ENCODE measurements at places on chromosomes 5 and 9.

DNA sequence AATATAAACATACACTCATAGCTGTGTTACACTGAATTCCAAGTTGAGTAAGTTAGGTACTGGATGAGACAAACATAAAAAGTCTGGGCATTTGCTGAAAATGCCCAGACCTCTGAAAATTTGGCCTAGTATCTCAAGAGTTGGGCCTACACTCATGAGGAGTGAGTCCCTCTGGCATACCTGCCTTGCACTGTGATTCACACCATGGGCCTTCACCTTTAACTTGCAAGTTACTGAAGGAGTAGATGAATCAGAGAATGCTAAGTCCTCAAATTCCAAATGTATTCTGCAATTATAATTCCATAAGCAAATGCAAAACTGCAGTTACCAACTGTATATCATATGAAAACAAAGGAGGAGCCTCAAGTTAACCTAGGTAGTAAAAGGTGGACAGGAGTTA lies 32.3 kb upstream of the C9orf40 start:
- no peak for DNase-seq

- DNase-seq, result no peak
These were observed 18.1 kb upstream of the RNF145 start for GRCh38 chr5:159227452-159227851.

DNA sequence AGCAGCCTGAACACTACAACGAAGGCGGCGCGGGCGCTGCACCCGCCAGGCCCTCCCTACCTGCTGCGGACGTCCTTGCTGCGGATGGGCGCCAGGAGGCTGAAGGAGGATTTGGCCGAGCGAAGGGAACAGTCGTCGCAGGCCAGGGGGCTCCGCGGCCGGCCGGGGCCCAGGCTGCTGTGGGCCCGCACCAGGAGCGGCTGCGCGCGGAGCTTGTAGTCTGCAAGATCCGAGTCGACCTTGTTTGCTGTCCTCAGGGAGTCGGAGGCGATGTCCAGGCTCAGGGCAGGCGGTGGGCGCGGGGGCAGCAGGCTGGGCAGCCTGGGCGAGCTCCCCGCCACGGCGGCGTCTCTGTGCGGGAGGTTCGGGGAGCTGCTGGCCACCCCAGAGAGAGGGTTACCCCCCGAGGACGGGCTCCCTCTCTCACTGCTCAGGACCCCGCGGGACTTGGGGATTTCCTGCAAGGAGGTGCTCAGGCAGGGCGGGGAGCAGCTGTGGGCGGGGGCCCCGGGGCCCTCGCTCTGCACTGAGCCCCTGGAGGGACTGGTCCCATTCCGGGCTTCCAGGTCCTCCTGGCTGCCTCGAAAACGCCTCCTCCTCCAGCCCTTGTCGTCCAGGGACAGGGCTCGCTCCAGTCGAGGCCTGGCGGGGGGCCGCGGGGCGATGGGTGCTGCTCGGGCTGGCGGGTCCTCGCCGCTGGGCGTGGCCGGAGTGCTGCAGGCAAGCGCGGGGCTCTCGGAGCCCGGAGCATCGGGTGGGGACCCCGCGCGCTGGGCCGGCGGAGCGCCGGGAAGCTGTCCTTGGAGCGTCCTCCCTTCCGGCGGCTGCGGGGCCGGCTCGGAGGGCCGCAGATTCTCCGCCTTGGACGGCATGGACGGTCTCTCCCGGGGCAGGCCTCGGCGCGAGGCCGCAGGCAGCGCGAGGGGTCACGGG lies 831 bp downstream of the INPP5E start:
- DNase-seq, result peak; percentile 16

GRCh38 chr5:59282726-59283125 lies 610.8 kb downstream of the PDE4D start:
- no peak for DNase-seq

All from NCI-H774 (cell line).